ENCODE measurements at places on chromosomes 4 and X. TPM values are rescaled to one million over a fixed set of nuclear protein-coding genes. Genes with fewer than 3 reads are reported as not detected.

DNA sequence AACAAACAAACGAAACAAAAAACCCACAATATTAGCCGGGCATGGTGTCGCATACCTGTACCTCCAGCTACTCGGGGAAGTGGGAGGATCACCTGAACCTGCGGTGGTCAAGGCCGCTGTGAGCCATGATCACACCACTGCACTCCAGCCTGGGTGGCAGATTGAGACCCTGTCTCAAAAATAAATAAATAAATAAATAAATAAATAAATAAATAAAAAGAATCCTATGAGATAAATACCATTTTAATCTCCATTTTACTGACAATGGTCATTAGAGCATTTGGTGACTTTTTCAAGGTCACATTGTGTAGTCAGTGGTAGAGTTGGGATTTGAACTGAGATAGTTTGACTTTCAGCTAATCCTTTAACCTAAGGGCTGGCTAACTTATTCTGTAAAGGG is 11.4 kb downstream of the TRPC5 start:
- DNase-seq: no peak

GRCh38 chr4:84232309-84233095 is 266.6 kb downstream of the NKX6-1 start:
- no peak for DNase-seq

PLAC1 gene
- polyA plus RNA-seq: 5.9 TPM

DNA sequence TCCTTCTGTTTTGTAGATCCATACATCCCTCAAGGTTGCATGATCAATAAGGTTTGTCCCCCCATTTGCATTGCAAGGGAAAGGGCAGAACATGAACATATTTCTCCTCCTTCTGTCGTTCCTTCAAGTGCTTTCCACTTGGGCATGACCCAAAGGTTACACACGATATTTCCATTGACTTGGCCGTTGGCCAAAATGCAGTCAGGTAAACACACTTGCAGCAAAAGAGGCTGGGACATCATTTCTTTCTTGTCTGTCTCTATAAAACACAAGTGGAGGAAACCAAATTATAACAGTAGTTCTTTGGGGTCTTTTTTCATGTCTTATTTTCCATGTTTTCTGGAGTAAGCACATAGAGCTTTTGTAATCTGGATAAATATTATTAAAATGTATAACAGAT is 156.1 kb downstream of the FRAS1 start:
- DNase-seq: no peak

DNA sequence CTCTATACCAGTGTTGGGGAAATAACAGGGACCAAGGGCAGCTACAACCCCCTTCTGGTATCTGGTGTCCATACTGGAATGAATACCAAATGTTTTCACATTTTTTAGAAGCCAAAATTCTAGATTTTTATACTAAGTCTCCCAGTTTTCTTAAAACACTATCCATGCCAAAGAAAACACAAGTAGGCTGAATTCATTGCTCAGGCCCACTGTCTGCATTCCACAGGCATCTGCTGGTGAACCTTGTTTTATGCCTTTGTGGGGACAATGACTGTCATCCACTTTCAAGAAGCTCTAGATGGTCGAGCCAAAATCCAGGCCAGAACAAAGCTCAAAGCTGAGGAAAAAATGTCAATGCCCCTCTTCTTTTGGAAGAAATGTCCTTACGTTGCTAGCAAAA is 213.4 kb upstream of the RASGEF1B start:
- no peak for DNase-seq

PNCK gene
- 1.7 TPM for polyA plus RNA-seq

- DNase-seq: no peak
Observed at GRCh38 chr4:5921101-5921980, 28.5 kb upstream of the CRMP1 start.
